ENCODE measurements at places on chromosomes 2 and 18.
A peak's percentile ranks its signal among the peaks of the same experiment; 100 is the strongest.

DNA sequence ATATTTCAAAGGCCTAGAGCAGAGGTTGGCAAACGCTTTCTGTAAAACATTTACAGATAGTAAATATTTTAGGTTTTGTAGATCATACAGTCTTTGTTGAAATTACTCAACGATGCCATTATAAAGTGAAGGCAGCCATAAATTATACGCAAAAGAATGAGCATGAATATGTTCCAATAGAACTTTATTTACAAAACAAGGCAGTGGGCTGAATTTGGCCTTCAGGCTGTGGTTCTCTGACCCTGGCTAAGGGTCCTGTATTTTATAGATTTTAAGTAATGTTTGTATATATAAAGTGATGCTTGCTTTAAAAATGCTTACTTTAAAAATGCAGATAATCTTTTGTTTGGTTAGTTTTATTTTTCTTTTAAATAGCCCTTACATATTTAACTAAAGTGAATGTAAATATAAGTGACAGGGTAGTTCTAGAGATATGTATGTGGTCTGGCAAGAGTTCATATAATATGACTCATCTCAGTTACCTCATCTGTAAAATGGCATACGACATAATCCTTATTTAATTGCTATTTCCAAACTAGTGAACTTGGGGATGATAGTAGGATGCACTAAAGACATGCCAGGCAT lies 51.7 kb upstream of the ATP5MC3 start:
- peak; percentile 97 for DNase-seq

- no peak for DNase-seq
Measured at GRCh38 chr2:176418768-176419167, 149.5 kb downstream of the MTX2 start.

- no peak for DNase-seq
Measured at GRCh38 chr2:8036366-8036765, 645.5 kb upstream of the ID2 start.

GRCh38 chr18:49612515-49613033 lies 50.7 kb downstream of the LIPG start:
- no peak for DNase-seq

GRCh38 chr2:55176094-55176415 lies 56.0 kb downstream of the CLHC1 start:
- DNase-seq: no peak

GRCh38 chr18:74528478-74528877 lies 5.8 kb upstream of the CNDP1 start:
- DNase-seq: no peak
